Neural crest cell (in vitro differentiated cells): ENCODE measurements at places on chromosomes 1 and 21. TPM values are rescaled to one million over a fixed set of nuclear protein-coding genes. Genes with fewer than 3 reads are reported as not detected.

DNA sequence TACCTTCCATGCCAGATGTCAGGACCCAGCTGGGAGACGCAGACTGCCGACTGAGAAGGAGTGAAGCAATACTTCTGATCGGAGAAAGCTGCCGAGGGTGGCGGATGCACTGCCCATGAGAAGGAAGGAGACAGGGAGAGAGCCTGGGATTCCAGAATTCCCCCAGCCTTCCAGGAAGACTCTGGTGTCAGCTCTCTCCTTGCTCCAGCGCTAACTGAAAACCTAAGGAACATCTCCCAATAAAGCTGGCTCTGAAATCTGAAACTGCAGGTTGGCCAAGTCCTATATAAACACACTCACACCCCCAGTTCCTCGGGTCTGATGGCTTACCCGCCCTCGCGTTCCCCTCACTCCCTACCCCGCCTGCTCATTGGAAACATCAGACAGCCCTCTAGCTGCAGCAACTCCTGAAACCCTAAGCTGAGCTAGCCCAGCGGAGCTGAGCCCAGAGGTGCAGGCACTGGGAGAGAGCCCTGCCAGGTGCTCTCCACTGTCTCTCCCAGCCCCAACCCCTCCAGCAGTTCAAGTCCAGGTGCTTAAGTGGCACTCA is 52.3 kb downstream of the PLEKHA6 start:
- no peak for DNase-seq
- H3K4me3 ChIP-seq = no peak overlapping the region
- peaks cover 61% of the 10 kb centered on the region for H3K27me3 ChIP-seq
- no peaks in the 10 kb centered on the region for H3K36me3 ChIP-seq
- no peak overlapping the region for H3K27ac ChIP-seq
- H3K4me1 ChIP-seq = peaks cover 4% of the 10 kb centered on the region

- peaks cover 5% of the 10 kb centered on the region for H3K4me1 ChIP-seq
- no peaks in the 10 kb centered on the region for H3K27me3 ChIP-seq
- no peak overlapping the region for H3K4me3 ChIP-seq
- no peak for DNase-seq
Measured at GRCh38 chr1:9345922-9346321, 53.2 kb downstream of the SPSB1 start.

- H3K4me1 ChIP-seq = peaks cover 15% of the 10 kb centered on the region
- peaks cover 4% of the 10 kb centered on the region for H3K36me3 ChIP-seq
- H3K4me3 ChIP-seq = no peak overlapping the region
- H3K27ac ChIP-seq = no peak overlapping the region
Measured at GRCh38 chr21:43943512-43944077, 68.5 kb upstream of the TRAPPC10 start.

DNA sequence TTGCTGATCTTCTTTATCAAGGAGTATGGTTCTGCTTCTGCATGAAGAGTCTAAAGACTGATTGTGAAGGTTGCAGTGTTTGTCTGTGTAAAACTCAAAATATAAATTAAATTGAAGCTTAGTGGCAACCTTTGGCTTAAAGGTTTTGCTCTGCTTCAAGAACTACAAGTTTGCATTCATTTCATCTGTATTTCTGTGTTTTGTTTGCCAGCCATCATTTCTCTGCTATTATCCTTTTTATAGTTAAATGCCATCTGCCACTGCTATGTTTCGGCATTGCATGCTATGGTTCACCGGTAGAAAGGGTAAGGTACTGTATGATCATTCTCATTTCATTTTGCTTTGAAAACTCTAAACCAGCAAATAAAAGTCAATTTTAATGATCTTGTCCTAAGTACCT is 52.9 kb downstream of the OSBPL9 start:
- no peak for DNase-seq
- no peaks in the 10 kb centered on the region for H3K4me1 ChIP-seq
- no peak overlapping the region for H3K27ac ChIP-seq
- no peaks in the 10 kb centered on the region for H3K36me3 ChIP-seq
- no peaks in the 10 kb centered on the region for H3K27me3 ChIP-seq

- H3K4me1 ChIP-seq = no peaks in the 10 kb centered on the region
- no peak overlapping the region for H3K27ac ChIP-seq
- no peaks in the 10 kb centered on the region for H3K36me3 ChIP-seq
- no peak for DNase-seq
- no peak overlapping the region for H3K4me3 ChIP-seq
Measured at GRCh38 chr1:182484531-182485257, 34.7 kb downstream of the RGSL1 start.

GRCh38 chr21:33075596-33076195 is 5.8 kb downstream of the OLIG1 start:
- no peak for DNase-seq
- no peak overlapping the region for H3K27ac ChIP-seq
- peaks cover 93% of the 10 kb centered on the region for H3K27me3 ChIP-seq

- H3K4me3 ChIP-seq = no peak overlapping the region
- H3K4me1 ChIP-seq = peaks cover 29% of the 10 kb centered on the region
- no peaks in the 10 kb centered on the region for H3K27me3 ChIP-seq
- H3K27ac ChIP-seq = no peak overlapping the region
Measured at GRCh38 chr1:235078480-235079381, 49.9 kb downstream of the TOMM20 start.

DNA sequence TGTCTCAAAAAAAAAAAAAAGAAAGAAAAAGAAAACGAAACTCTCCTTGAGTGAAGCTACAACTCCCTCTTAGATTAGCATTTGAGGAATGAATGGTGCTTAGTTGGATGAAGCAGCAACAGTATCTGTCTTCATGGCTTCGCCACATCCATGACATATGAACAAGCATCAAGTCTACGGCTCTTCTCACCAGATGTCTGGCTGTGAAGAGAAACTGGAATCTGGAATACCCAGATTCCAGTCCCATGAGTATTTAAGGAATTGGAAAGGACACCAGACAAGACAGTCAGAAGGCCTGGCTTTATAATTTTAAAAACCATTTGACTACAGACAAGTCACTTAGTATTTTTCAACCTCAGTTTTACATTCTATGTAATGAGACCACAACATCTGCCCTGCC is 38.0 kb upstream of the TADA1 start:
- no peak overlapping the region for H3K4me3 ChIP-seq
- DNase-seq = no peak
- no peak overlapping the region for H3K27ac ChIP-seq
- H3K36me3 ChIP-seq = peaks cover 29% of the 10 kb centered on the region

- H3K27me3 ChIP-seq = no peaks in the 10 kb centered on the region
- H3K4me3 ChIP-seq = no peak overlapping the region
- no peak overlapping the region for H3K27ac ChIP-seq
- DNase-seq = no peak
- H3K4me1 ChIP-seq = peaks cover 16% of the 10 kb centered on the region
- H3K36me3 ChIP-seq = peaks cover 28% of the 10 kb centered on the region
Measured at GRCh38 chr1:147177611-147178380, 5.5 kb upstream of the PRKAB2 start.

GRCh38 chr1:181430015-181430885 is 53.1 kb upstream of the CACNA1E start:
- peaks cover 14% of the 10 kb centered on the region for H3K4me1 ChIP-seq
- peak overlapping the region; percentile 75 for H3K27ac ChIP-seq
- H3K36me3 ChIP-seq = no peaks in the 10 kb centered on the region
- no peak overlapping the region for H3K4me3 ChIP-seq

GRCh38 chr1:224939844-224940425 is 10.5 kb downstream of the DNAH14 start:
- H3K36me3 ChIP-seq = peaks cover 44% of the 10 kb centered on the region
- H3K27me3 ChIP-seq = no peaks in the 10 kb centered on the region
- no peak overlapping the region for H3K27ac ChIP-seq
- DNase-seq = no peak
- H3K4me1 ChIP-seq = no peaks in the 10 kb centered on the region

DNA sequence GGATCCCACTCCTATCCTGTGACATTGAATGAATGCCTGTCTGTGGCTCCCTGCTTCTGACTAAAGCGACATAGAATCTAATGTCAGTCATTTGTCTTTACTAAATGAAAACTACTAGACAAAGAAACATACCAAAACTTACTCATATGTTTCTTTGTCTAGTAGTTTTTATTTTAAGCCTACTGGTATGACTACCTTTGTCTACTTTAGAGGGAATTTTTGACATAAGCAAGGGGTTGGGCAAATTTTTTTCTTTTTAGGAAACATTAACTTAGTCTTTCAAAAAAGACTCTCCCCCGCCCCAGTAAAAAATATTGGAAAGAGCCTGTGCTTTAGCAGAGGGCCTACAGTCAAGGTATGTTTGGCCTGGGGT is 4.9 kb downstream of the NEK7 start:
- H3K36me3 ChIP-seq = peaks cover 3% of the 10 kb centered on the region
- no peak overlapping the region for H3K27ac ChIP-seq
- H3K4me3 ChIP-seq = no peak overlapping the region
- peaks cover 45% of the 10 kb centered on the region for H3K4me1 ChIP-seq
- no peaks in the 10 kb centered on the region for H3K27me3 ChIP-seq

DNA sequence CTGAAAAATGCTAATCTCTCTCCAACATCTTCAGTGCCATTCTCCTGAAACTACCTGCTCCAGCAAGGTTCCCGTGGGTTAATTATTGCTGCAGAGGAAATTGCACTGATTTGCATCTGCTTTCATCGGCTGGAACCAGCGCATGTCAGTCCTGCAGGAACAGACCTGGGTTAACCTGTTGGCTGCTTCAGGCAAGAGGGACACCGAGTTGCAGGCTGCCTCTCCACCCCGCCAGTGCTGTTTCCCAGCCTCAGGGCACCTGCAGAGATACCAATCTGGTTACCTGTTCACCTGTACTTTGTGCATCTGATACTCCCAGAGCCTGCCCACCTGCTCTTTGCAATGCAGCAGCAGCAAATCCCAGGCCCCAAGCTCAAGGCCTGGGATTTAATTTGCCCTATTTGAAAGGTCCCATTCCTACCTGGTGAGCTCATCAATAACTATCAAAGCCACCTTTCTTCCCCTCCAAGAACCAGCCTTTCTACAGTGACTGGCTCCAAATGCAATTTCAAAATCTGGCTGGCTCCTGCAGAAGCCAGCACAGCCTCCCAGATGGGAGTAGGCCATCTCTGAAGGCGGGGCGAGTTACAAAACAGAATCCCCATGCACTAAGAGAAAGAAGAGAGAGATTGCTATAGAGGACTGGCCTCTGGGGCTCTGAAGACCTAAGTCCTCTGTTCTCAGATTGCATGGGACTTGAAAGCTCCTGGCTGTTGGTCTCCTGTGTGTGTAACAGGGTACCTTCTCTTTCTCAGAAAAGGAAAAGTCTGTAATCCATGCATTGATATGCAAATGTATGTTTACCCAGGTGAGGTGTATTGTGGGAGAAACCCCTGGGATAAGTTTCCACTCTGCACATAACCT is 67.8 kb downstream of the TOMM20 start:
- H3K27ac ChIP-seq = no peak overlapping the region
- no peaks in the 10 kb centered on the region for H3K36me3 ChIP-seq
- no peaks in the 10 kb centered on the region for H3K27me3 ChIP-seq
- no peak for DNase-seq
- peaks cover 6% of the 10 kb centered on the region for H3K4me1 ChIP-seq

DNA sequence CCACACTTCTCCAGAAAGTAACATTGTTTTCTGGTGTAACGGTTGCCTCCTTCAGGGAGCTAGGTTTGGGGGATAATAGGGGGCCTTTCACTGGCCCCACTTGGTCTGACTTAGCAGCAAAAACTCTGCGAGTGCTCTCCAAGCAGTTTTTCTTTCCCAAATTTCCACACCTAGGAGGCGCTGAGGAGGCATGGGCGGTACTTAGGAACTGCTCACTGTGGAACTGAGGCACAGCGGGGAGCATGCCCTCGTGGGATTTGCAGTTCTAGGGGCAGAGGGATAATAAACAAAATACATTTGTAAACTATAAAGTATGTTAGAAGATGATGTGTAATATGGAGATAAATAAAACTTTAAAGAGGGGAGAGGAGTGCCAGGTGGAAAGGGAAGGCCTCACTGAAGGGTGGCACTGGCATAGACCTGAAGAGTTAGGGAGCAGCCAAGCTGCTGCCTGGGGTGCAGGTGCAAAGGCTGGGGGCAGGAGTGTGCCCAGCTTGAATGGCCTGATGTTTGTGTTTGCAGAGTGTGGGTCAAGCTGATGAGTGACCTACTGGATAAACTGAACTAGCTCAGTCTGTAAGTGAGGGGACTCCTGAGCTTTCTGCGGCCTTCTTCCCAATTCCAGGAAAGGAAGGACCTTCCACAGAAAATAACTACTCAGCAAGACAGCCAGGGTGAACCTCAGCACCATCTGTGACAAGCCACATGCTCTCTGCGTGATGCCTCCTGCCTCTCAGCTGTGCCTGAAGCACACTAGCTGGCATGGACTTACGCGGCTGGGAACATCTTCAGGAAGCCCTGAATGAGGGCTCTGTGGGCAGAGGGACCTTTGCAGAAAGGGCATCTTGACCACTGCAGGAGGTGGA is 1.9 kb downstream of the EPHX1 start:
- H3K4me3 ChIP-seq = peak overlapping the region; percentile 92
- no peak overlapping the region for H3K27ac ChIP-seq
- H3K36me3 ChIP-seq = no peaks in the 10 kb centered on the region
- peaks cover 8% of the 10 kb centered on the region for H3K27me3 ChIP-seq
- no peak for DNase-seq
- H3K4me1 ChIP-seq = peaks cover 31% of the 10 kb centered on the region

- H3K36me3 ChIP-seq = no peaks in the 10 kb centered on the region
- no peaks in the 10 kb centered on the region for H3K4me1 ChIP-seq
- H3K27me3 ChIP-seq = no peaks in the 10 kb centered on the region
- H3K27ac ChIP-seq = no peak overlapping the region
- DNase-seq = no peak
- no peak overlapping the region for H3K4me3 ChIP-seq
Measured at GRCh38 chr1:207362962-207363860, 41.7 kb downstream of the CD55 start.

GRCh38 chr1:202680586-202681352 is 29.5 kb downstream of the SYT2 start:
- no peaks in the 10 kb centered on the region for H3K36me3 ChIP-seq
- H3K4me1 ChIP-seq = no peaks in the 10 kb centered on the region
- no peak for DNase-seq

DNA sequence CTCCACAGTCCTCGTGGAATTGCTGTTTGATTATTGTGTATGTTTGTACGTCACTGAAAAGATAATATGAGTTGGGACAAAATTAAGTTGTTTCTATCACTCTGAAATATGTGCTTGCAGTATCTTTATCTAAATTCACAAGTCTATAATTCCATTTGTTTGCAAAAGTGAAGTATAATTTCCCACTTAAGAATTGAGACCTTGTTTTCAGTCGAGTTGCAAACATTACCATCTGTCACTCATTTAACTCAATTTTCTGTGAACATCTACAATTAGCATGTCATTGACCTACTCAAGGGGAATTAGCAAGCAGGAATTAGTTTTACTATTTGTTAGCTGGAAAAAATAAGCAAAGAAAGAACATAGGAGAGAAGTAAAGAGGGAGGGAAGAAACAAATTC is 195.8 kb downstream of the TPR start:
- no peak overlapping the region for H3K27ac ChIP-seq
- peaks cover 3% of the 10 kb centered on the region for H3K36me3 ChIP-seq
- H3K4me1 ChIP-seq = no peaks in the 10 kb centered on the region
- no peak overlapping the region for H3K4me3 ChIP-seq
- DNase-seq = no peak

- H3K27me3 ChIP-seq = no peaks in the 10 kb centered on the region
- H3K4me3 ChIP-seq = no peak overlapping the region
- no peak overlapping the region for H3K27ac ChIP-seq
- H3K36me3 ChIP-seq = peaks cover 9% of the 10 kb centered on the region
- no peaks in the 10 kb centered on the region for H3K4me1 ChIP-seq
Measured at GRCh38 chr21:44854391-44854663, 19.2 kb downstream of the PTTG1IP start.

APOBEC4 gene
- total RNA-seq = not detected in 2 replicates

SELP gene
- not detected in 2 replicates for total RNA-seq

TSPEAR gene
- not detected in 2 replicates for total RNA-seq

IVL gene
- total RNA-seq = not detected in 2 replicates

SLC9C2 gene
- total RNA-seq = 0.12 TPM in 1 of 2 replicates, not detected in the other

PRAMEF15 gene
- not detected in 2 replicates for total RNA-seq
